ENCODE measurements at places on chromosomes 5 and 9. TPM values are rescaled to one million over a fixed set of nuclear protein-coding genes. Genes with fewer than 3 reads are reported as not detected.

- no peak for DNase-seq
These were observed 39.1 kb upstream of the BASP1 start for GRCh38 chr5:17178373-17178675.

RBM22 gene
- 41.0 TPM for total RNA-seq

OBP2A gene
- total RNA-seq, result not detected

TCOF1 gene
- 26.0 TPM for total RNA-seq

DNA sequence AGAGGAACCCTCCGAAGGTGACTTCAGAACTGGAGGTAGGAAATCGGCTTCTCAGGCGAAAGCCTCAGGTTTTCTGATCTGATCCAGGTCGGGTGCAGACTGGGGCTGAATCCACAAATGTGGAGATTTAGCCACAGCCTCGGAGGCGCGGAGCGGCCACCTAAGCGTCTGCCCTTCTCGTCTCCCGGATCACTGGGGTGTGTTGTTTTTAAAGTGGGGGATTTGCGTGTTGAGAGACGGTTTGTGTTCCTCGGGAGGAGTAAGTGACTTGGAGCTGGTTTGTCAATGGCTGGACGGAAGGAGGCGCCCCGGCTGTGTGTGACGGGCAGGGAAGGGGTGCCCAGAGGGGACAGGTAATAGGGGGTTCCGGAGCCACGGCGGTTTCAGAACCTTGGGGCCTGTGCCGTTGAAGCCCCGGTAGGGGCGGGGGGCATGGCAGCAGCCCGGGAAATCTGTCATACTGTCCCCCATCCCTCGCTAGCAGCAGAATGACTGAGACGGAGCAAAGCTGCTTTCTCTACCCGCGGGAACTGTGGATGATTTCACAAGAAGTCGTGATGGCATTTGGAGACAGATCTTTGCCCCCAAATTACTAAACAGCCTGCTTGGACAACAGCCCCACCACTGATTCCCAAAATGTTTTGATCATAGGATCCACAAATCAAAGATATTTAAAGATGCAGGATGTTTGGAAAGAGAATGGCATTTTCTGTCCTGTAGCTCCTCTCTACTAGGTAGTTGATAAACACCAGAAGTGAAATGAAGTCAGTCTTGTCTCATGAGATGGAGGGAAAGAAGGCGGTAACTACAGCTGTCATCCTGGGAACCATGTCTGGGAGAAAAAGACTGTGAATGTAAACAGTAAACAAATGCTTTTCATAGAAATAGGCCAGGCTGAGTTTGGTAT, 216.5 kb downstream of the PDZD2 start:
- DNase-seq, result peak; percentile 27
